Memory B cell (primary cell): ENCODE measurements at places on chromosomes 3 and 15.
A peak's percentile ranks its signal among the peaks of the same experiment; 100 is the strongest.

- H3K4me3 ChIP-seq: no peak overlapping the region
- H3K27me3 ChIP-seq: no peaks in the 10 kb centered on the region
- H3K36me3 ChIP-seq: no peaks in the 10 kb centered on the region
- H3K27ac ChIP-seq: no peak overlapping the region
- DNase-seq: no peak
Measured at GRCh38 chr3:53753518-53754183, 92.6 kb downstream of the CHDH start.

DNA sequence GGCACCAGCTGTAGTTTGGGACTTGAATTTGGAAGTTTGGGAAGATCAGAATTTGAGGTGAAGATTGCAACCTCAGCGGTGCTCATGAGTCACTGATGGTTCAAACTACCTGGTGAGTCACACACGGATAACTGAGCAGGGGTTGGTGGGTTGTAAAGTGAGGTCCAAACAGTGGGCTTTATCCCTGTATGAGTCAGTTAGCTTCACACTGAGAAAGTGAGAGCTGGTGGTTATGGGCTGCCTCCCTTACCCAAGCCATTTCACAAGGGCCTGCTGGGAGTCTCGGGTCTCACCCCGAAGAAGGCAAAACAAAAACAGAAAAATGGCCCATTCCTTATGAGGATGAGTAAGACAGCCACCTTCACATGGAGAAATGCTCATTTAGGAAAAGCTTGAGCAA, 77.0 kb downstream of the ITGA11 start:
- H3K4me3 ChIP-seq: no peak overlapping the region
- H3K27me3 ChIP-seq: peaks cover 2% of the 10 kb centered on the region

GRCh38 chr3:69435274-69436265, 49.7 kb upstream of the FRMD4B start:
- H3K27me3 ChIP-seq: no peaks in the 10 kb centered on the region
- H3K4me1 ChIP-seq: peaks cover 3% of the 10 kb centered on the region
- DNase-seq: no peak
- no peaks in the 10 kb centered on the region for H3K36me3 ChIP-seq
- H3K4me3 ChIP-seq: no peak overlapping the region

GRCh38 chr15:44584162-44584749, 47.3 kb downstream of the EIF3J start:
- H3K27me3 ChIP-seq: no peaks in the 10 kb centered on the region
- H3K4me3 ChIP-seq: no peak overlapping the region
- peak; percentile 25 for DNase-seq
- H3K4me1 ChIP-seq: peaks cover 9% of the 10 kb centered on the region
- peak overlapping the region; percentile 73 for H3K27ac ChIP-seq

GRCh38 chr3:88773766-88774165, 333.7 kb upstream of the EPHA3 start:
- no peak for DNase-seq
- H3K36me3 ChIP-seq: no peaks in the 10 kb centered on the region
- no peak overlapping the region for H3K4me3 ChIP-seq
- no peaks in the 10 kb centered on the region for H3K4me1 ChIP-seq

- H3K27me3 ChIP-seq: no peaks in the 10 kb centered on the region
- H3K4me3 ChIP-seq: no peak overlapping the region
- H3K4me1 ChIP-seq: no peaks in the 10 kb centered on the region
- no peaks in the 10 kb centered on the region for H3K36me3 ChIP-seq
Measured at GRCh38 chr3:154794814-154795445, 285.2 kb upstream of the MME start.

- DNase-seq: no peak
- H3K36me3 ChIP-seq: no peaks in the 10 kb centered on the region
- no peaks in the 10 kb centered on the region for H3K27me3 ChIP-seq
- H3K4me1 ChIP-seq: no peaks in the 10 kb centered on the region
Measured at GRCh38 chr3:131081224-131081623, 54.5 kb downstream of the NEK11 start.

- no peak overlapping the region for H3K27ac ChIP-seq
- peaks cover 6% of the 10 kb centered on the region for H3K4me1 ChIP-seq
- H3K36me3 ChIP-seq: peaks cover 2% of the 10 kb centered on the region
- DNase-seq: no peak
Measured at GRCh38 chr15:47718497-47719437, 1.5 kb downstream of the SEMA6D start.

- H3K4me1 ChIP-seq: no peaks in the 10 kb centered on the region
- no peak overlapping the region for H3K27ac ChIP-seq
- H3K27me3 ChIP-seq: no peaks in the 10 kb centered on the region
- no peak overlapping the region for H3K4me3 ChIP-seq
Measured at GRCh38 chr15:98390946-98391530, 257.3 kb upstream of the IGF1R start.

DNA sequence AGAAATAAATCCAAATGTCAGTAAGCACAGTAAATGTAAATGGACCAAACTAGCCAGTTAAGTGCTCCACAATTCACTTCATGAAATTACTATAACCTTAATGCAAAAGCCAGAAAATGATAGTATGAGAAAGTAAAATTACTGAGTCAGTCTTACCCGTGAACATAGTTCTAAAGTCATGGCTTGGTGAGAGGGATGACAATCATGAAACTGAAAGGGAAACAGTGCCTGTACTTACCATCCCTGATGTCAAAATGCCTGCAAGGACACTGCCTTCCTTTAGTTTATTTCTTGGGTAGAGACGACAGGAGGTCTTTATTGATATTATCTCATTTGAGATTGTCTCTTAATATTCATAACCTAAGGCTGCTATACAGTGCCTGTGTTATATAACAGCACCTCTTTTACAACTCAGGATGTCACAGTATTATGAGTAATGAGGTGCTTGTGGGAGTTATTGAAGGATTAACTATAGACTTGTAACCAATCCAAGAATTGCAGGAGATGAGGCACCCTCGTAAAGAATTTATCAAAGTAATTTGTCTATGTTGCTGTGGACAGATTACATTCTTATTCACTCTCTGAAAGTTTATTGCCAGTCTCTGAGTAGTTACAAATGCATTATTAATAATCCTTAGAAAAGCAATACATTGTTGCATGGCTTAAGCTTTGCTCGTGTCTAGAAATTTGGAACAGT, 142.9 kb upstream of the BFSP2 start:
- H3K4me3 ChIP-seq: no peak overlapping the region
- H3K27me3 ChIP-seq: peaks cover 6% of the 10 kb centered on the region
- no peak overlapping the region for H3K27ac ChIP-seq
- peaks cover 2% of the 10 kb centered on the region for H3K4me1 ChIP-seq
- no peak for DNase-seq

DNA sequence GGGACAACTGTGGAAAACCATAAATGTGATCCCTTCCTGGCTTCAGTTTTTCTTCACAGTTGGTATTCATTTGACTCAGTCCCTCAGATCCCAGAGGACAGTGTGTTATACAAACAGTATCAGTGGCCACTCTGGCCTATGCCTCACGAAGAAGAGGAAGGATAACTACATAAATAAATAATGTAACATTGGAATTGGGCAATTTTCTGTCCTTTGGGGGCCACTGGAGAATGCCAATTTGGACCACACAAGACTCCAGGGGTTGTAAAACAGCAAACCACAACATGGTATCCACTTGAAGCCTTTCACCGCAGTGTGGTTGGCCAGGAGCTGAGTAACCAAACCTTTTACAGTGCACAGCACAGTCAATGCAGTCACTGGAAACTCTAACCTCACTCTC, 1077.0 kb downstream of the ROBO2 start:
- DNase-seq: no peak
- no peak overlapping the region for H3K4me3 ChIP-seq
- no peak overlapping the region for H3K27ac ChIP-seq
- H3K27me3 ChIP-seq: no peaks in the 10 kb centered on the region
- no peaks in the 10 kb centered on the region for H3K4me1 ChIP-seq

DNA sequence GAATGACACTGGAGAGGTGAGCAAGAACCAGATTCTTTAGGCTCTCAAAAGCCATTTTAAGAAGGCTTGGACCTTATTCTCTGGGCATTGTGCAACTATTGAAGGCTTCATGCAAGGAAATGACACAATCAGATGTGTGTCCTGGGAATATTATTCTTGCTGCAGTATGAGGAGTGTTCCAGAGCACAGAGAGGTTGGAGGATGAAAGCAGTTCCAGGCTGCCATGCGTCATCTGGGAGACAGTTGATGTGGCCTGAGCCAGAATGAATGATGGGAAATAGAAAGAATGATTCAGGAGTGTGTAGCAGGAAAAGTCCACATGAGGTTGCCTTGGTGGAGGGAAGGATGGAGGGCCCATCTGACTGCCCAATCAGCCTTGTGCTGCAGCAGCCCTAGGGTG, 123.1 kb downstream of the CHCHD6 start:
- H3K4me1 ChIP-seq: peaks cover 2% of the 10 kb centered on the region
- no peak overlapping the region for H3K27ac ChIP-seq
- DNase-seq: no peak

- H3K36me3 ChIP-seq: no peaks in the 10 kb centered on the region
- DNase-seq: no peak
- no peak overlapping the region for H3K4me3 ChIP-seq
- no peaks in the 10 kb centered on the region for H3K4me1 ChIP-seq
- no peaks in the 10 kb centered on the region for H3K27me3 ChIP-seq
- no peak overlapping the region for H3K27ac ChIP-seq
Measured at GRCh38 chr3:144482876-144483275, 511.3 kb downstream of the DIPK2A start.

GRCh38 chr3:197539651-197540051, 16.1 kb downstream of the BDH1 start:
- H3K27ac ChIP-seq: no peak overlapping the region
- no peak for DNase-seq
- no peaks in the 10 kb centered on the region for H3K27me3 ChIP-seq
- peaks cover 13% of the 10 kb centered on the region for H3K36me3 ChIP-seq

DNA sequence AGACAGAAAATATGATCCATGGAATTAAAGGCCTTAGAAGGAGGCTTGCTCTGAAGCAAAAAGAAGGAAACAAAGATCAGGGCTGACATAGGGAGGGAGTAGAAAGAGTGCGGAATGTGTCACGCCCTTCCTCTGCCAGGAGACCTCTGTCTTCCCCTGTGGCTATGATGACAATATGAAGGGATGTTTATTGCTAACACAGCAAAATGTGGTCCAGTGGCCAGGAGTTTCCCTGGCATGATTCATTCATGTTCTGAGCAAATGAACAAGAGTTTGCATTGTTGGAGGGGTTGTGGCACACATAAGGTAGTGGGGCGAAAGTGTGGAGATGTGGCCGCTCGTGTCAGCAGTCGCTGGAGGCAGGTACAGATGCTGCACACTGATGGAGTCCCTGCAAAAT, 169.4 kb downstream of the SHQ1 start:
- no peak overlapping the region for H3K4me3 ChIP-seq
- H3K4me1 ChIP-seq: peaks cover 7% of the 10 kb centered on the region
- no peak overlapping the region for H3K27ac ChIP-seq
- H3K27me3 ChIP-seq: peaks cover 17% of the 10 kb centered on the region

DNA sequence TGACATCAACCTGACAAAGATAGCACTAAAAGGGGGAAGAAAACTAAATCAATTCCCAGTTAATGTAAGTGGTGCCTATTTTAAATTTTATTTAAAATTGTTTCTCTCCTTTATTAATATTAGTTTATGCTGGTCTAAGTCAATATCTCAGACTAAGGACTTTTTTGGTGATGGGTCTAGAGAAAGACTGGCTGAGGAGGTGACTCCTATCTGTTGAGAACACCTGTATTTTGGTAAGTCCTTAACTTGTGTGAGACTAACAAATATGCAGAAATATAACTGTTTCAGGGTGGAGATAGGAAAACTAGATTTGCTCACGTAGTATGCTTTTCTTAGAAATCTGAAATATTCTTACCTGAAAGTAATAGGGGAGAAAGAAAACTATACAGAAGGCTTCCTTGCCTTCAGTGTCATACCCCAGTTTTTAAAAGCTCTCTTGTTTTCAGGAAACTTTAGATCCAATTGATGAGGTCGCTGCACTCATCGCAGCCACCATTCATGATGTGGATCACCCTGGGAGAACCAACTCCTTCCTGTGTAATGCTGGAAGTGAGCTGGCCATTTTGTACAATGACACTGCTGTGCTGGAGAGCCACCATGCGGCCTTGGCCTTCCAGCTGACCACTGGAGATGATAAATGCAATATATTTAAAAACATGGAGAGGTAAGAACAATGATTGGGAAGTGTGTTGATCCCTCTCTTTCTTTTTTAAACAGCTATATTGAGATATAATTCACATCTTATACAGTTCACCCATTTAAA, 138.9 kb downstream of the PDE8A start:
- no peak for DNase-seq
- peaks cover 48% of the 10 kb centered on the region for H3K36me3 ChIP-seq
- H3K27me3 ChIP-seq: no peaks in the 10 kb centered on the region
- no peak overlapping the region for H3K27ac ChIP-seq
- no peaks in the 10 kb centered on the region for H3K4me1 ChIP-seq

DNA sequence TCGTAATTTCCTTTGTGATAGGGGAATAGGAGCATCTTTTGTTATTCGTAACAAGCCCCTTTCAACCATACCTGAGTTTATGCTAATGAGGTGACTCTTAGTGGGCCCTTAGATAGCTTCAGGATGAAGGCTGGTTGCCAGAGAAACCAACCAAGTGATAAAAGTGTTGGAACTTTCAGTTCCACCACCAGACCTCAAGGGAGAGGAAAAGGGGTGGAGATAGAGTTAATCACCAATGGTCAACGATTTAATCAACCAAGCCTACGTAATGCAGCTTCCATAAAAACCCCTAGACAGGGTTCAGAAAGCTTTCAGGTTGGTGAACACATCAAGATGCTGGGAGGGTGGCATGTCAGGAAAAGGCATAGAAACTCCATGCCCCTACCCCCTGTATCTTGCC, 33.0 kb downstream of the HERC1 start:
- no peaks in the 10 kb centered on the region for H3K27me3 ChIP-seq
- peaks cover 53% of the 10 kb centered on the region for H3K4me1 ChIP-seq
- H3K36me3 ChIP-seq: peaks cover 6% of the 10 kb centered on the region
- H3K27ac ChIP-seq: no peak overlapping the region
- no peak overlapping the region for H3K4me3 ChIP-seq
